Fibroblast of gingiva (primary cell): ENCODE measurements at places on chromosomes 6 and 20.

GRCh38 chr20:14696478-14696877 lies 359.1 kb upstream of the FLRT3 start:
- DNase-seq: no peak

DNA sequence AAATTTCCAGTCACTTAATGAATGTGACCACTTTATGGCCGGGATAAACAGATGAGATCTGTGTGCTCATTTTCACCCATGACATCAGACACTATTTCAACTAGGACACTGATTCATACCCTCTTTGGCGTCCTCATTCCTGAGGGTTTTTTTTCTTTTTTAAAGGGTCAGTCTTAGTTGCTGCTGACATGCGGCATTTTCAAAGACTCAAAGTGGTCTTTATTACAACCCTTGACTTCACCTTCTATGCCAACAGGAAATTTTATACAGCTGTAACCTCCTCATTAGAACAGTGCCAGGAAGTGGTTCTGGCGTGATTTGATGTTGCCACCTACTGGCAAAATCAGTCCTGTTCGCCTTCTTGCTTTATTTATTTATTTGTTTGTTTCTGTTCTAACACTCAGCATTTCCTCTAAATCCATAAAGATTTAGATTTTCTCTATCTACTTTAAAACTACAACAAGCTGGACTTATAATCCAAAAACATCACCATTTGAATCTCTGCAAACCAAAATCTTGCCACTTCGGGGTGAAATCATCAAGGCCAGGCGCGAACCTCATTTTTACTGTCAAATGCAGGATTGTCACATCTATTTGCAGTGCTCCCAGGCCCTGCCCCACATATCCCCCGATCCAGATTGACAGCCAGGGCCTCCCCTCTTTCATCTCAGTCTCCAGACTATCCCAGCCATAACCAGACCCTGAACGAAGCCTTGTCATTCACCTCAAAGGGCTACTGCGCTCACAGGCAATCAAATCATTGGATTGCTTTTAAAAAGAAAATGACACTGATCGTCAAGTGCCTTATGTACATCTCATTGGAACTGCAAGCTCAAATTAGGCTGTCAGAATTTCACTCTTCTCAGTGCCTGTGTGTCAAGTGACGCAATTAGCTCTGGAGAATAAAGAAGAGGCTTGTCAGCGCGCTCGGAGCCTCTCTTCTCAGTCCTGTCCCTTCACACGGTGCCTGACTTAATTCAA lies 77.5 kb downstream of the C6orf118 start:
- peak; percentile 26 for DNase-seq

GRCh38 chr6:25181923-25182322 lies 97.3 kb upstream of the CARMIL1 start:
- no peak for DNase-seq

- DNase-seq: no peak
These were observed 125.0 kb upstream of the LAMA2 start for GRCh38 chr6:128757961-128758360.

- peak; percentile 39 for DNase-seq
These were observed 20.1 kb downstream of the PLCB1 start for GRCh38 chr20:8152183-8152582.

DNA sequence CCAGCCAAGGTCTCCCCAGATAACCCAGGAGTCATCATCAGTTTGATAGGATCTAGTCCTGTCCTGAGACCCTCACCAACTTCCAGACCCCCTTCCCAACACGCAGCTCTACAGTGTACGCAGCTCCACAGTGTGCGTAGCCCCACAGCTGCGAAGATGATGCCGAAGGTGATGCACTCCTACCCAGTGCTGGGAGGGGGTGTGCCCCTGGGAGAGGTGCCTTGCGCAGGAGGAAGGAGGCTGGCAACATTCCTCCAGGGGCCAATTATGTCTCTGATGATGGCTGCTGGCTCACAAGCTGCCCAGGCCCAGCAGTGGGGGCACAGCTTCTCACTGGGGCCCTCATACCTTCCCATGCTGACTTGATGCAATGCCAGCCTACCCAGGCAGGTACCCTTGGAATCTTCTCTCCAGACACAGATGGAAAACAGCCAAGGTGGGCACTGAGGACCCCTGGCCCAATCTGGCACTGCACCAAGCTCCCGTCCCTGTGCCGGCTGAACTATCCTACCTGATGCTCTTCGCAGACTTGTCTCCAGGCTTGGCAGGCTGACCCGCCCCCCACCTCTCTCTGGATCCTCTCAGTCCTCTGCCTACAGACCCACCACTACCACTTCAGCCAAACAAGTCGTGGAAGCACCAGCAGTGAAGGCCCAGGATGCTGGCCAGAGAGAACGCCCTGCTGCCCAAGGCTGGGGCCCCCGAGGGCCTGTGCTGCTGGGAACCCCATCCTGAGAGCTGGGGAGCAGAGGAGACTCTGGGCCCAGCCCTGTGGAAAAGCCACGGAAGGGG lies 1.4 kb downstream of the ZNF512B start:
- DNase-seq: no peak

DNA sequence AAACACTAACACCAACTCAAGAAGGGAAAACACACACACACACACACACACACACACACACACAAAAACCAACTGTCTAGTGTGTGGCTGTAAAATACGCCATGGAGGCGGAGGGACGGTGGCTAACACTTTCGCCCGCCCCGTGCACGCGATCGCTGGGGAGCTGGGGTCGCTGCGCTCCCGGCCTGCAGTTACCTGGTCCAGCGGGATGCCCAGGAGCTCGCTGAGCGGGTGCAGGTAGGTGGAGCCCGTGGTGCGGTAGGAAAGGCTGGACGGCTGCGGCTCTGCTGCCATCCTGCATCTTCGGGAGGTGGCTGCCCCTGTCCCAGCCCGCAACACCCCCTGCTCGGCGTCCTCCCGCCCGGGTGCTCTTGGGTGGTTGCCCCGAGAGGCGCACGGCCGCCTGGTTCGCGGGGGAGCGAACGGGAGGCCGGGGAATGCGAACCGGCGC lies 303 bp downstream of the MBOAT1 start:
- DNase-seq: peak; percentile 47

- no peak for DNase-seq
These were observed 1.2 kb downstream of the GATA5 start for GRCh38 chr20:62474604-62475026.

- no peak for DNase-seq
These were observed 203.3 kb upstream of the IMPG1 start for GRCh38 chr6:76275746-76276145.

GRCh38 chr6:106799031-106799894 lies 169.9 kb downstream of the QRSL1 start:
- peak; percentile 38 for DNase-seq

DNA sequence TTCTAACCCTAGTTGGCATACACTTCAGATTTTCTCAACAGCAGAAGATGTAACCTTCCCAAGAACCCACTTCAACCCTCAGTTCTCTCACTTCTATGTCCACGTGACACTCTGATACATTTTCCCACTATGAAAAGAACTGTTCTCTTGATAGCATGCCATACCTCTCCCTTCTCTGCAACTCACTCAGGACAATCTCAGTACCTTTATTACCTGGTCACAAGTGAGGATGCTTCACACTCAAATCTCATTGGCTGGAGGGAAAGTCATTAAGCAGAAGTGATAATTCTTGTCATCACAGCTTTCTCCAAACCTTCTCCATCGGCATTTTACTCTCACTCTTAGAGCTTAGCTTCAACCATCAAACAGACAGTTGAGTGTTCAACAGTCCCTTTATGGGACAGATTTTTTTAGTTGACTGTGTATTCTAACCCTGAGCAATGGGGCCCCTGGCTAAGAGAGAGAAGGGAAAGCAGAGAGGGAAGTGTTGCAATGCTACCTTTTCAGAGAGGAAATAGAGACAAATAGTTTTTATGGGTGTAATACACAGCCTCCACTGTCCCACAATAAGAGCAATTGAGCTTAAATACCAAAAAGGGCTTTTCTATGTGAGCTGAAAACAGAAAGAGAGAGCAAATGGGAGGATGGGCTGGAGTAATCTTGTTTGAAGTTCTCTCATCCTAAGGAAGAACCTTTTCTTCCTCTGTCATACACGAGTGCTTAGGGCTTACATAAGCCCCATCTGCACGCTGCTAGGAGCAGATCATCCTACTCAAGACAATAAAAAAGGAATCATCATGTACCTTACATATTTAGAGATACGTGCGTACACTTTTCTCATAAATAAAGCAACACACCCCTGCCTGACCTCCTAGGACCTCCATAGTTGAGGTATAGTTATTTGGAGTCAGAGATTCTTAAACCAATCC lies 16.0 kb downstream of the HLA-DPA1 start:
- DNase-seq: no peak

GRCh38 chr20:49671433-49671832 lies 42.2 kb downstream of the B4GALT5 start:
- DNase-seq: no peak

DNA sequence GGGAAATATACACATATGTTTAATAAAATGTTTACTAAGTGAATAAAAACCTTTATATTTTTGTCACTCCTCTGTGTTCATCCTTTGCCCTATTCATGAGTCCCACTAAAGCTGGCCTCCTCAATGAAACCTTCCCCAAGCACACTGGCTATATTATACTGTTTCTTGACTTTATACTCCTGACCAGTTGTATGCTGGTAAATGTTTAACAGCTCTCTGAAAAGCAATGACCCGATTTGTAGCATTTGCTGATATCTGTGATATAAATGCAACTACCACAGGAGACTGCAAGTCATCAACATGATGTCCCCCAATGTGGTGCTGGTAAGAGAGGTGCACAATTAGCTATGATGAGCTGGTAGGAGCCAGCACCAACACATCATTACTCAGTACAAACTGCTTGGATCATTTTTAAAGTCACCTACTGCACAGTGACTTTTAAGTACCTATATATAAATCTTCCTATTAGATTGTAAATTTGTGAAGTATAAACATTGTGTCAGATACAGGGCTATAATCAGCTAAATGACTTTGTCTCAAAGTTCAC lies 64.6 kb upstream of the MCM9 start:
- no peak for DNase-seq

DNA sequence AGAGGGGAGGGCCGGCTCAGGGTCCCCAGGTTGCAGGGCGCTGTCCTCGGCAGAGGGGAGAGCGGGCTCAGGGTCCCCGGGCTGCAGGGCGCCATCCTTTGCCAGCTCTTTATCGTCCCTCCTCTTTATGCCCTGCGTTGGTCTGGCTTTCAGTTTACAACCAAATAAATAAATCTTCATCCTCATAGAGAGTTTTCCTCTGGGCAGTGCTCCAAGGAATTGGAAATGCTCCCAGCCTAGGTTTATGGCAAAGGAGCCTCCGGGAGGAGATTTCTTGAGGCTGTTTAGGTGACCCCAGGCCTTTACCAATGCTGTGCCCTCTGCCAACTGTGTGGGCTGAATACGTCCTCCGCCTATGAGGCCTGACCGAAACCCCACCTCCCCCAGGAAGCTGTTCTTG lies 60.2 kb downstream of the CHMP4B start:
- no peak for DNase-seq

GRCh38 chr6:111592726-111593511 lies 12.8 kb downstream of the TRAF3IP2 start:
- peak; percentile 24 for DNase-seq

GRCh38 chr6:14945461-14946185 lies 300.2 kb upstream of the JARID2 start:
- DNase-seq: peak; percentile 42

GRCh38 chr6:19525673-19526072 lies 311.5 kb upstream of the ID4 start:
- DNase-seq: no peak

DNA sequence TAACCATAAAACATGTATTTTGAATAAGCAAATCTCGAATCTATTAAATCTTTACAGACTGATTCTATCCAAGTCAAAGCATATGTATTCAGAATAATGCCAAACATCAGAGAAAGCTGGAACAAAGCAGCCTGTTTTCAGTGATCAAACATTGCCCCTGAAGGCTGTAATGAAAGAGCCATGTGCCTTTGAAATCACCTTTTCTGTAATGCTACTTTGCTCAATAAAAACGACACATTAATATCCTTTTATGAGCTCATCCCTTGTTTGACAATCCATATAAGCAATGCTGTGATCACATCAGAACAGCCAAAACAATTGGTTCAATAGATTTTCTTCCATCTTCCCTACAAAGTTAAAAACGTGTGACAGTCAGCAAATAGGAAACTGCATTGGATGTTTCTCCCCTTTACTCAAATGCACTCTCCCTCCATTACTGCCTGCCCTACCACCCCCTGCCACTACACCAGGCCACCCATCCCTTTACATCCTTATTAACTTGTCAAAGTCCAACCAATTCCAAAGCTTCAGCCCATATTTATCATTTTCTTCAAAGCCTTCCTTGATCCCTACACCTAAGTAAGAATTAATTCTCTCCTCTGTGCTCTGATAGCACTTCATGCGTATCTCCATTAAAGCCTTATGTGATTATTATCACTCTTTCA lies 42.0 kb downstream of the THEMIS start:
- DNase-seq: no peak

DNA sequence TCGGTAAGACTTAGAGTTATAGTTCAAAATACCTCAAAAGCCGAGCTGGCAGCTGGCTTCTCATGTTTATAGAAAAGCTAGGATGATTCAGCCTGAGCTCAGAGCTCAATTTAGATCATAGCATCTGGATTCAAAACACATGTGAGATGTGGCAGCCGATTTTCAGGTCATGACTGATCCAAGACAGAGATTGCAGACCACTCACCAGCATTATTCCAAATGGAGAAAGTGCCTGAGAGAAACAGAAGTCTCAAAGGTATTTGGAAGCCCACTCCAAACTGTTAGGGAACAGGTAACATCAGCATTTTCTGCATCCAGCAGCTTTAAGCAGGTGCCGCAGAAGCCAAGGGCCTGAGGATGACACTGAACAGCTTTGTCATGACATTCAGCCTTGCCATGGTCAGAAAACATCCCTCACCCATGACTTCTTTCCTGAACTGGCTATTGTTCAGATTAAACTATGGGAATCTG lies 102.2 kb downstream of the BACH2 start:
- DNase-seq: peak; percentile 68

- DNase-seq: peak; percentile 80
These were observed 185.8 kb upstream of the PRDM1 start for GRCh38 chr6:105900125-105900937.

GRCh38 chr20:63461104-63461763 lies 11.2 kb downstream of the KCNQ2 start:
- no peak for DNase-seq

GRCh38 chr20:11687546-11688292 lies 230.0 kb upstream of the BTBD3 start:
- no peak for DNase-seq

- DNase-seq: no peak
These were observed 44.7 kb downstream of the FRK start for GRCh38 chr6:116015983-116016382.

DNA sequence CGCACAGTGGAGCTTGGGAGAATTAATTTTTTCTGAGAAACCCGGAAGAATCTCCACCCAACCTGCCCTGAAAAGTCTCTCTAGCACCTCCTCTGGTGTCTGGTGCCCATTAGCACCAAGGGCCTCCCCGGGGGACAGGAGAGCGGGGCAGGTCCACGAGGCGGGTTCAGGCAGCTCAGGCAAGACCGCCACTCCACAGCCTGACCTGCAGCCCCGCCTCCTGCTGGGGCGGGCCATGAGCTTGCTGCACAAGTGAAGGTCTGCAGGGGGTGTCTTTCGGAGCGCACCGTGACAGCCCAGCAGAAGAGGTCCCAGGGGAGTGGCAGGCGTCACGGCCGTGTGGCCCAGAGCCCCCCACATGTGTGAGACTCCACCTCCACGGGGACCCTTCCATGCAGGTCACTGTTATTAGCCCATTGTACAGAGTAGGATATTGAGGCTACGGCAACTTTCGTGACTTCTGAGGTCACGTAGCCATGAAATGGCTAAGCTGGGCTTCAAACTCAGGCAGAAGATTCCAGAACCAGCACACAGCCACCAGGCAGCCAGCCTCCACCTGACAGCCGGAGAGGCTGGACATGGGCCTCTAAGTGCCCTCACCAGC lies 63.9 kb upstream of the SLCO4A1 start:
- DNase-seq: no peak

GRCh38 chr6:33577106-33577535 lies 3.0 kb downstream of the BAK1 start:
- DNase-seq: no peak
